ENCODE measurements at places on chromosomes 1 and 21.

DNA sequence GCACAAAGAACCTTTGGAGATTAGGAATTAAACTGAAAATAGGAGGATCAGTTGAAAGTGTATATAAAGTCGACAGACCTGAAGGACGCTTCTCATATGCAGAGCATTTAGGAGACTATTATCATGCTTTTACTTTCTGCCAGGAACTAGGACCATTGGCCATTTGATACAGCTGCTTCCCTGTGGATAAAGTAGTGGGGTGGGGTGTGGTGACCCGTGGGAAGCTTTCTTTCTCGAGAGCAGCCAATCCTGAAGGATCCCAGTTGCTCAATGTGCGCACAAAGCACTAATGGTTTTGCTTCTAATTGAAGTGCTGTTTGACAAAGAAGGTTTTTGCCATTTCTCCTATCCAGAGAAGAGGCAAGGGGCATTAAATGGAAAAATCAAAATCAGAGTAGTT is 14.9 kb upstream of the CD55 start:
- DNase-seq = no peak

GRCh38 chr1:38186566-38186965 is 140.0 kb upstream of the POU3F1 start:
- no peak for DNase-seq

GRCh38 chr1:178134061-178134460 is 40.2 kb downstream of the RASAL2 start:
- no peak for DNase-seq

DNA sequence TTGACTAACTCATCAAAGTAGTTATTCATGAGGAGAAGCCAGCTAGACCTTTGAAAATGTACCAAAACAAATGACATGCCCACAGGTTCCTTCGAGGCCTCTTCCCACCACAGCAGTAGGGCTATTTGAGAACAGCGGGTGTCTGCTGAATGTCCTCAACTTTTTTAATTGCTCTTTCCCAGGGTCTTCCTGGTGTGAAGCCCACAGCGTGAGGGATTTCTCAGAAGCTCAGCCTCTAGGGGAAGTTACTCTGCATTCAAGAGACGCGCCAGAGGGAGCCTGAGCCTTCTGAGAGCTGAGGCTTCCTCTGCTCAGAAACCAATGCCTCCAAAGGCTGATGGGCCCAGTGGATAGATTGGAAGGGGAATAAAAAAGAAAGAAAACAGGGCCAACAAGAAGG is 153.6 kb downstream of the OLFM3 start:
- DNase-seq = no peak
